ENCODE measurements at places on chromosomes 6 and 20. TPM values are rescaled to one million over a fixed set of nuclear protein-coding genes. Genes with fewer than 3 reads are reported as not detected.

- DNase-seq = no peak
Observed at GRCh38 chr20:8331740-8332412, 199.8 kb downstream of the PLCB1 start.

- DNase-seq = no peak
Observed at GRCh38 chr6:14066782-14067406, 50.7 kb upstream of the CD83 start.

DNA sequence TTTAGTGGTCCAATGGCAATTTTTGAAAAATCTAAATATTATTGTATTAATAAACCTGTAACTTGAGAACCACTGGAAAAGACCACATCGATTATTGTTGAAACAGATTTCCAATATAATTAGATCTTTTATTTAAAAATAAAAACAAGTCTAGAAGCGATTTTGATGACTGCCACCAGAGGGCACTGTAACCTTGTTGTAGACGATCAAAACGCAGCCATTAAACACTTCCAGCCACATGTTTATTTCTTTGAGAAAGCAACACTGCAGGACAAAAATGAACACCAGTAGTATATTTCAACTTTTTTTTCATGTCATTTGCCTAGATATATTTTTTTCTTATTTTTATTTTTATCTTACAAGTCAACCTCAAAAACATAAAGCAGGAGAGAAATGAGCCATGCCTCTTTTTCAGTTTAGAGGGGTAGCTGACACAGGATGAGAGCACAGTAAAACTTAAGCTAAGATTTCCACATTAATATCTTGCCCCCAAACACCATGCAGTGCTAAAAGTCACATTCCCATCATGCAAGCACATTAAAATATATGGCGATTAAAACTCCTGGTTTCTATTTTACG is 115.4 kb downstream of the OPRM1 start:
- peak; percentile 78 for DNase-seq

Gene FRMD1
- 16.9 TPM for total RNA-seq

Gene PHF1
- 125 TPM for total RNA-seq
